Stimulated activated CD8-positive, alpha-beta memory T cell treated with anti-CD3 and anti-CD28 coated beads, Interleukin-4, amount 100 ng/mL, for 48 hours (primary cell): ENCODE measurements at places on chromosomes 11 and 22.
A peak's percentile ranks its signal among the peaks of the same experiment; 100 is the strongest.

- DNase-seq = no peak
Observed at GRCh38 chr11:113274713-113275582, 39.4 kb upstream of the TTC12 start.

DNA sequence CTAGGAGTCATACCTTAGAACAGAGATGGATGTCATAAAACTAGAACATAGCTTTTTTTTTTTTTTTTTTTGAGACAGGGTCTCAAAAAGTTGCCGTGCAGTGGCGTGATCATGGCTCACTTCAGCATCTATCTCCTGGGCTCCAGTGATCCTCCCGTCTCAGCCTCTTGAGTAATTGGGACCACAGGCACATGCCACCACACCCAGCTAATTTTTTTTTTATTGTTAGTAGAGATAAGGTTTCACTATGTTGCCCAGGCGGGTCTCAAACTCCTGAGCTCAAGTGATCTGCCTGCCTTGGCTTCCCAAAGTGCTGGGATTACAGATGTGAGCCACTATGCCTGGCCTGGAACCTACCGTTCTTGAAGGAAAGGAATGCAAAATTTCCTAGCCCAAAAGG, 8.8 kb upstream of the CEP295 start:
- DNase-seq = no peak

- DNase-seq = no peak
Observed at GRCh38 chr11:120914601-120915000, 109.3 kb upstream of the TBCEL start.

DNA sequence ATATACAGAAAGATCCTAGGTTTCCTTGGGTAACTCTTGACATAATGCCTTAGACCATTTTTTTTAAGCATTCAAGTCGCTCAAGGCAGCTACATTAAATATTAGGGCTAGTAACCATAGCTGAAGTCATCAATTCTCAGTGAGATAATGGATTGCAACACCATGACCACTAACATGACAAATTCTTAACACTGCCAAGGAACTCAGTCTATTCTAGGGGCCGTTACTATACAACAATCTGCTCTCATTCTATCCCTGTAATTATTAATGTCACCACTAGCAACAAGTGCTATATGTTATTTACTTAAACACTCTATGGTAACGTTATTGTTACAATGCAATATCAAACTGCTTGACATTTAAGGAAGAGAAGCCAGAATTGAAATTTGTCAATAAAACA, 3.2 kb upstream of the STK33 start:
- DNase-seq = no peak

- no peak for DNase-seq
Observed at GRCh38 chr22:17091851-17092250, 7.1 kb downstream of the IL17RA start.

DNA sequence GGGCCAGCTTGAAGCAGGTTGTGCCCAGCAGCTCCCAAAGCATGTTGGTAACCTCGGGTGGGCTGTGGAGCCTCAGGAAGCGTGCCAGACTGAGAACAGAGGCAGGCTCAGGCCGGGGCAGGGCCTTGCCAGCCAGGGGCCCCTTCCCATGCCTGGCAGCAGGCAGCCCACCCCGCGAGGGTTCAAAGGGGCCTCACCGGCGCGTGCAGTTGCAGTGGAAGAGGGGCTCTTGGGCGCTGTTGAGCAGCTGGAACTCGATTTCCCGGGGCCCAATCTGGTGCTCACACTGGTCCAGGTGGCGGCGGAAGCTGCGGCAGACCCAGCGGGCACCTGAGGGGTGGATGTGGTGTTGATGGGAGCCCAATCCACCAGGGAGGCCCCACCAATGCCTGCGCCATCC, 3.6 kb downstream of the PLA2G3 start:
- no peak for DNase-seq

- no peak for DNase-seq
Observed at GRCh38 chr11:72294616-72295395, 50.8 kb upstream of the PHOX2A start.

- DNase-seq = no peak
Observed at GRCh38 chr11:12581923-12582322, 92.3 kb upstream of the TEAD1 start.

DNA sequence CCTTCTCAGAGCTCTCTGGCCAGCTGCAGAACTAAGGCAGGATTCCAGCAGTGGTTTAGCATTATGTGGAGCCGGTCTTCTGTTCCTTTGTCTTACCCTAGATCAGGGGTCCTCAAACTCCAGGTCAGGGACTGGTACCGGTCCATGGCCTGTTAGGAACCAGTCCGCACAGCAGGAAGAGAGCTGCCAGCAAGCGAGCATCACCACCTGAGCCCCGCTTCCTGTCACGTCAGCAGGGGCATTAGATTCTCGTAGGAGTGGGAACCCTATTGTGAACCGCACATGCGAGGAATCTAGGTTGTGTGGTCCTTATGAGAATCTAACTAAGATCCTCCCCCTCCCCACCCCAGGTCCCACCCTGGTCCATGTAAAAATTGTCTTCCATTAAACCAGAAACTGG, 1.6 kb downstream of the OR10G7 start:
- no peak for DNase-seq

- DNase-seq = no peak
Observed at GRCh38 chr22:19865141-19865829, 10.6 kb upstream of the GNB1L start.

DNA sequence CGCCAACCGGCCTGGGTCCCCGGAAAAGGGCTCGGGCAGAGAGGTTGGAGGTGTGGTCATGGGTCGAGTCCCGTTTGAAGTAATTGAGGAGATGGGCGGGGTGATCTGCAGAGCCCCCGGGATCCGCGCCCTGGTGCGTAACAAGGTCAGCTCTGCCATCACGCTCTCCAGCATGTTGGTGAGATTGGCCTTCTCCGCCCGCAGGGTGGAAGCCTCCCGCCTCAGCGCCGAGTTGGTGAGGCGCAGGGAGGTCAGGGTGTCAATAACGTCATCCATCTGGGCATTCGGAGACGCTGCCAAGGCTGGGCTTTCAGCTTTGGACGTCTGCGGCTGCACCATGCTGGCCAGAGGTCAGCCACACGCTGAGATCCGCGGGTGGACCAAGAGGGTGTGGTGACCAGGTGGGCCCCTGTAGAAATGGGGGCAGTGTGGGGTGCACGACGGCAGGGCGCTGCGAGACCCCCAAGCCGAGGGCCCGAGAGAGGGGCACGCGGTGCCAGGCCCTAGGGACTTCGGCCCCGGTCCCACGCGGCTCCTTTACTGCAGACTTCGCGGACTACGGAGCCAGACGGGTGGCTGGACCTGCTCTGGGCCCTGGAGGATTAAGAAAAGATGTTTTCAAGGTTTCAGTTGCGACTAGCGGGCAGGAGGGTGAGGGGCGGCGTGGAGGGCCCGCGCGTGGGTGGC, 672 bp downstream of the RTL6 start:
- no peak for DNase-seq

- DNase-seq = no peak
Observed at GRCh38 chr11:69892237-69892985, 73.2 kb upstream of the FGF3 start.

GRCh38 chr11:120467627-120468026, 43.9 kb upstream of the GRIK4 start:
- DNase-seq = no peak

DNA sequence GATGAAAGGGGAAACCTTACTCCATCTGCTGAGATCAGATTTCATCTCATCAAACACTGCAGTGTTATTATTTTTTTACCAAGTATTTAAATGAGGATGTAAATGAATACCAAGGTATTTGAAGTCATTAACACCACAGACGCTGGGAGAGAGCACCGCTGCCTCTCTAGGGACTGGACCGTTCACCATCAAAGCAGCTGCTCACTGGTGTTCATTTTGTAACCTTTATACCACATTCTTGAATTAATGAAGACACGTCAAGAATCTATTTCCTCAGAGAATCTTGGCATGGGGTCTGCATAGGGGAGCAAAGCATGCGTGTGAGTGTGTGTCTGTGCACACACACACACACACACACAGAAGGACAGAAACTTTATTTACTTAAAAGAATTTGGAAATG, 15.6 kb downstream of the SIAE start:
- no peak for DNase-seq

GRCh38 chr11:33884035-33884434, 7.8 kb downstream of the LMO2 start:
- DNase-seq = no peak

DNA sequence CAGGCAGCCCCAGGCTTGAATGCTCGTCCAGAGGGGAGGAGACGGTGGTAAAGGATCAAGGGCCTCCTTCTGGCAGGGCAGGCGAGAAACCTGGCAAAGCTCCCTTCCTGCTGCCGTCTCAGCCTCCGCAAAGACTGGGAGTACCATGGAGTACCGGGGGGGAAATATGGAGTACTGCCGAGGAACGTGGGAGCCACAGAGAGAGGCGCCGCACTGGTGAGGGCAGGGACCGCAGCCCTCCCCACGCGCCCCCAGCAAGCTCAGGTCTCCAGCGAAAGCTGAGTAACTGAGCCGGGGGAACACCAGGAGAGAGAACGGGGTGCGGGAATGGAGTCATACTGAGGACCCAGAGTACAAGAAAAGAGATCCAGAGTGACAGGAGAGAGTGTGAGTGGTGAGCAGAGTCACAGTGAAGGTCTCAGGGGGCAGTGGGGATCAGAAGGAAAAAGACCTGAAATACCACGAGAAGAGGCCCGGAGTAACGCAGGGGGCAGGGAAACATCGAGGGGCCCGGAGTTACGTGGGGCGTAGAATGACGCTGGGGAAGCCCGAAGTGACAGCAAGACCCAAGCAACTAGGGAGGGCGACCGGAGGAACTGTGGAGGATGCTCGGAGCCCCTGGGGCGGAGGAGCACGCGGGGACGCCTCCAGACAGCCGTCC, 740 bp downstream of the EML3 start:
- DNase-seq = peak; percentile 69

- DNase-seq = no peak
Observed at GRCh38 chr11:70207531-70208131, 4.5 kb downstream of the FADD start.

DNA sequence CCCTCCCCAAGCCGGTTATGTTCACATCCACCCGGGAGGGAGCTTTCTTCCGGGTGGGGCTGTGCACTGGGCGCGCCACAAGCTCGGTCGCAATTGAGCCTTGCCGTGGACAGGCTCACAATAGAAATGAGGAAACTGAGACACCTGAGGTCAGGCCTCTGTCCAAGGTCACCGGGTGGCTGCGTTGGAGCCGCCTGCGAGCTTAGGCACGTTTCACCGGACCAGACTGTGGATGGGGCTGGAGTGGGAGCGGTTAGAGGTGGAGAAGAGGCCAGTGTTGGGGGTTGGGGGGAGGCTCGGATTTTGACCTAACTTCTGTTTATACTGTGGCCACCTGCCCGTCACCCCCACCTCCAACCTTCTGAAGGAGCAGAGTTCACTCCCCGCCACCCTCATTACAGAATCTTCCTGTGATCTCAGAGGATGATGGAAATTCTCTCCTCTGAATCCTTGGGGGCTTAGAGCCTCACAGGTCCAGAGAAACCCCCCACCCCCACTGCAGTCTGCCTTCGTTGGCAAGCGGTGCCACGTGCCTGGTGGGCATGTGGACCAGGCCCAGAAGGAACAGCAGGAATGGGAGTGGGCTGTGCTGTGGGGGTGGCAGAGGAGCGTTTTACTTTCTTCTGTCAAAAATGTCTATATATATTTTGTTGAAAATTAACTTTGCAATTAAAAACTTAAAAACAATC, 631 bp upstream of the NPTXR start:
- DNase-seq = no peak

DNA sequence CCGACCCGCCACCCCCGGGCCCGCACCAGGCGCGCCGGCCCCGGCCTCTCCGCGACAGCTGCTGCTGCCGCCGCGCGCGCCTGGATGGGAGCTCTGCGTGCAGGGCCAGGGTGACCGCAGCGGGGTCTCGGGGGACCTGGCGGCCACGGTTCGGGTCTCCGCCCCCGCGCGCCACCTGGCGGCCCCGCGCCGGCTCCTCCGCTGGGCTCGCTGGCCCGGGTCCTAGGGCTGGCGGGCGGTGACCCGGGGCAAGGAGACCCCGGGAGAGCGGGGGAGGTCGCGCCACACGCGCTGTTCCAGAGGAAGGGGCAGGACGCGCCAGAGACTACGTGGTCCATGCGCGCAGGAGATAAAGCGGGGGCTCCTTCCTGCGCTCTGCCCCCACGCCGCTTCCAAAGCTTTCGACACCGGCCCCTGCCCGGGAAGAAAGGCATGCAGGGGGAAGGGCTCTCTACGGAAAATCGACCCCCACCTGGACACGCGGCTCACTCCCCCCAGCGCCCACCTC, 562 bp downstream of the SHANK2 start:
- no peak for DNase-seq

- no peak for DNase-seq
Observed at GRCh38 chr11:107720303-107720774, 8.5 kb upstream of the SLN start.

DNA sequence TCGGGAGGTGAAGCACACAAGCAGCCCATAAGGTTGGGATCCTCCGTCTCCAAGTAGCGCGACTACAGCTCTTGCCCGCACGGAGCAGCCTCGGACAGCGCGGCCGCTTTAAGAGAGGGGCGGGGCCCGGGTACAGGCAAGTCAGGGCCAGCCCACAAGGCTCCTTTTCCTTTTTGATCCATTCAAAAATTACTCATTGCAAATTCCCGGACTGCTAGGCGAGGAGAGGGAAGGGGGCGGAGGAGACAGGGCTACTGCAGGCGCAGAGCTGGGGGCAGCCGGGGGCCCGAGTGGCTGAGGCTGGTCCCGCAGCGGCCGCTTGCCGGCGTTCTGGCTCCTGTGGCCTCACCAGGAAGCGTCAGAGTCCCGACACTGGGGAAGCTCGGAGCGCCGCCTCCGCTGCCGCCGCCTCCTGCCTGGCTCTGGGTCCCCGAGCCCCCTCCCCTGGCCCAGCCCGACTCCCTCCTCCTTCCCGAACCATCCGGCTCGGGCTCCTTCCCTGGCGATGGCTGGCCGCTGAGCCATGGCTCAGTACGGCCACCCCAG, at the start of gene UBASH3B:
UBASH3B (plus strand) TSS at position 196 of the 546 bp plus-strand sequence; CDS start at position 524, 328 bp downstream.
- peak; percentile 79 for DNase-seq

- no peak for DNase-seq
Observed at GRCh38 chr11:68948935-68949334, 31.9 kb downstream of the MRGPRD start.

DNA sequence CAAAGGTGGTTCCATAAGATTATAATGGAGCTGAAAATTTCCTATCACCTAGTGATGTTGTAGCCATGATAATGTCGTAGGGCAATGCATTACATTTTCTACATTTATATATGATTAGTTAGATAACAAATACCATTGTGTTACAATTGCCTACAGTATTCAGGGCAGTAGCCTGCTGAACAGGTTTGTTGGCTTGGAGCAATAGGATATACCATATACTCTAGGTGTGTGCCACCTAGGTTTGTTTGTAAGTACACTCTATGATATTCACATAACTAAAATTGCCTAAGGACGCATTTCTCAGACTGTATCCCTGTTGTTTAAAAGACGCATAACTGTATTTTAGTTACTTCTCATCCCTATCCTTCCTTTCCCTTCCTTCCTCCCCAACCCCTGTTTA, 13.6 kb downstream of the PLEKHB1 start:
- no peak for DNase-seq
